Activated T-cell treated with anti-CD3 and anti-CD28 coated beads, Interleukin-2, amount 50 U/mL, for 72 hours (primary cell): ENCODE measurements at places on chromosomes 5 and 9. TPM values are rescaled to one million over a fixed set of nuclear protein-coding genes. Genes with fewer than 3 reads are reported as not detected.
A peak's percentile ranks its signal among the peaks of the same experiment; 100 is the strongest.

Gene HBEGF
- 9.6 TPM for total RNA-seq

- no peak for DNase-seq
Observed at GRCh38 chr9:121298689-121299466, 30.9 kb downstream of the GSN start.

Gene MRPS2
- total RNA-seq, result 54.9 TPM

- DNase-seq, result peak; percentile 36
Observed at GRCh38 chr9:5518937-5519319, 8.6 kb downstream of the PDCD1LG2 start.

- no peak for DNase-seq
Observed at GRCh38 chr9:121308765-121309164, 40.8 kb downstream of the GSN start.

Gene TAF11L10
- not detected for total RNA-seq

GRCh38 chr9:7377489-7377888 lies 422.1 kb downstream of the DMAC1 start:
- no peak for DNase-seq

Gene OTULIN
- 77.9 TPM for total RNA-seq

- no peak for DNase-seq
Observed at GRCh38 chr5:39420482-39421145, 4.2 kb downstream of the DAB2 start.

GRCh38 chr5:98779264-98779877 lies 5.9 kb downstream of the RGMB start:
- no peak for DNase-seq

- peak; percentile 15 for DNase-seq
Observed at GRCh38 chr5:142013734-142014521, 1.1 kb upstream of the GNPDA1 start.

Gene PCDHGC5
- not detected for total RNA-seq

DNA sequence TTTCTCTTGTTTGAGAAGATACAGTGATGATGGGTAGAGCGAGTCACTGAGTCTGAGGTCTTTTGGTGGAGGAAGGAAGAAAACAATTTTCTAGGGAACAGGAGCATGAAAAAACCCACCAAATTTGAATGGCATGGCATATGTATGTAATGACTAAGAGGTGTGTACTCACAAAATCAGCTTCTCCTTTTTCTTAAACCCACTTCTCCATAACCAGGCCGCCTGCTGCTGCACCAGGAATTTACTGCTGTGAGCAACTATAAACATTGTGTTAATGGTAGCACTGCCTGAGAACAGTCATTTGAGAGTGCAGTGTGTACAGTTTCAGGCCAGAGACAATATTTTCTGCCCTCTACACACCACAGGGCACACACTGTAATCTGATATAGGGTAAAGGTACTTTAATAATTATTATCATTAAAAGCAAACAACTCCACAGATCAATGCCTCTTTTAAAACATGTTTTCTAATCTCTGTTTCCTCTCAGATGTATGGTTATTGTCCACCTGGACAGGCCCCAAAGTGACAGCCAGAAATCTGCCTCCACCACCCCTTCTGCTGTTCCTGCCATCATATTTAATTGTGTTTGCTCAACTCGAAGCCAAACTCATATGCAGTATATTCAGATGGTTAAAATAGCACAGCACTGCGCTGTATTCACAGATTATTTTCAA lies 241.6 kb downstream of the KIAA0825 start:
- no peak for DNase-seq

DNA sequence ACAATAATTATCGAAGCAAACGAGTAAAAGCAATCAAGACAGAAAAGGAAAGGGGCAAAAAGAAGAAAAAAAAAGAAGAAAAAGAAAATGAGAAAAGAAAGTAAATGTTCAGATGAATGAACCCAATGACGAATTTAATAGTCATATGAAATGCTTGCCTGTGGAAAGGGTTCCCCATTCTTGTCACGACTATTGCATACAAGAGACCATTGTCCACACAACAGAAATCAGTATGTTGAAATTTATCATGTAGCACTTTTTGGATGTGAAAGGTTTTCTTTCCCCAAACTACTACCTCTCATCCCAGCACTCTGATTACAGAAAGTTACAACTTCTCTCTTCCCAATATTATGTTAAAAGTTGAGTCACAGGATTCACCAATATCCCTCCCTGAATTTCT lies 162.4 kb downstream of the ZDHHC21 start:
- DNase-seq, result no peak

Gene PCDHA9
- not detected for total RNA-seq

DNA sequence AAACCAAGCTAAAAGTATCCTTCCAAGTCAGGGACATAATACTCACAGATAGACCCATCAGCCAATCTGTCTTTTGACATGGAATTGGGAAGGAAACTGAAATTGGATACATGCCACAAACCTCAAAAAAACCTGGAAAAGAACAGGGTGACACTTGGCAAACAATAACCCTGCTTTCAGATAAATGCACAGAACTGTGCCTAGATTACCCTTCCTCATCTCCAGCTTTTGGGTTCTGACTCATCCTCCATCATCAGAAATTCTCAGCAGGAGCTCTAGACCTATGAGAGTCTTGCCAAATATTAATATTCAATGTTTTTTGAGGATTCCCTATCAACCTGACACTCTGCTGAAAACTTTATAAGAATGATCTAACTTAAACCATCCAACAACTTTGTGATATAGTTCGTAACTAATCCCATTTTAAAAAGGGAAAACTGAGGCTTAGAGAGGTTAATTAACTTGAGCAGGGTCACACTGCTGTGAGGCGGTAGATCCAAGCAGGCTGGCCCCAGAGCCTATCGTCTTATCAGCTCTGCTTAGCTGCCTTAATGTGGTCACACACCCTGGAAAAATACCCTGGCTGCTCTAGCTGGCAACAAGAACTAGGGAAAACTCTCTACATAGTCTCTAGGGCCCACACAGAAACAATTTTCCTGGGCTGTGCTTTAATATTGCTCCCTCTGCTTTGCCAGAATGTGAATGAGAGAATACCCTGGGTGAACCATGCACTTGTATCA lies 157.0 kb upstream of the TRPC7 start:
- no peak for DNase-seq

Gene PCDHGB4
- total RNA-seq, result not detected

DNA sequence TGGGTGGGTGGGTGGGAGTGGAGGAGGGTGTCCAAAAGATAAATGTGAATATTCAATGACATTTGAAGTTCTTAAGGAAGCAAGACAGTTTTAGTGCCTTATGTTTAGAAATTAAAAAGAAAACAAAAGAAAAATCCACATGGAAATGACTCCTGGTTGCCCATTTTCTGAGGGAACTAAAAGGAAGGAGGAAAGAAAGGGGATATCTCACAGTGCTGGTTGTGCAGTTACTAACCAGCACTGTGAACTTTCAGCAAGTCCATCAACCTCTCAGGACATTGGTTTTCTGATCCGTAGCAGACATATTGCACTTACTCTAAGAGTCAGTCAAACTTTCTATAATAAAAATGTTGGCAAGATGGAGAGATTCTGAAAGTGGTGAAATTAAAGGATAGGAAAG lies 431.0 kb upstream of the CLINT1 start:
- DNase-seq, result no peak

Gene FAM81B
- total RNA-seq, result not detected

Gene CEMIP2
- 46.7 TPM for total RNA-seq

Gene PCDHGC4
- not detected for total RNA-seq

DNA sequence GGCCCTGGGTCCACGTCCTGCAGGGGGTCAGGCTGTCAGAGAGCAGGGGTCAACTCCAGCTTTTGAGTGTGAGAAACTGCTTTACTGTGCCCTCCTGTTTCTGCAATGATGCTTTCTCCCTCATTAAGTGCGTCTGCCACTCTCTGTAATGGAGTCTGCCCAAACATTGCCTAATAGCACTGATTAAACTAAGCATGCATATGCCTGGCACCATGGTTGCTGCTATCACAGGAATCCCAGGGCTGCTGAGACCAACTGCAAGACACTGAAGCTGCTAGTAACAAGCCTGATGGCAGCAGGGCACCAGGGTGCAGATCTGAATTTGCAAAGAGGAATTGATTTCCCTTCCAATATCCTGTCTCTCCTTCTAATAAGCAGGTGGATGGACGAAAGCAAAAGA lies 125.3 kb downstream of the SLC24A2 start:
- no peak for DNase-seq

GRCh38 chr5:118033686-118034338 lies 954.5 kb downstream of the DTWD2 start:
- DNase-seq, result no peak

GRCh38 chr9:69574057-69574456 lies 98.1 kb downstream of the APBA1 start:
- DNase-seq, result no peak

Gene FLT4
- total RNA-seq, result 1.7 TPM

- DNase-seq, result no peak
Observed at GRCh38 chr9:112642126-112642525, 75.8 kb downstream of the INIP start.

DNA sequence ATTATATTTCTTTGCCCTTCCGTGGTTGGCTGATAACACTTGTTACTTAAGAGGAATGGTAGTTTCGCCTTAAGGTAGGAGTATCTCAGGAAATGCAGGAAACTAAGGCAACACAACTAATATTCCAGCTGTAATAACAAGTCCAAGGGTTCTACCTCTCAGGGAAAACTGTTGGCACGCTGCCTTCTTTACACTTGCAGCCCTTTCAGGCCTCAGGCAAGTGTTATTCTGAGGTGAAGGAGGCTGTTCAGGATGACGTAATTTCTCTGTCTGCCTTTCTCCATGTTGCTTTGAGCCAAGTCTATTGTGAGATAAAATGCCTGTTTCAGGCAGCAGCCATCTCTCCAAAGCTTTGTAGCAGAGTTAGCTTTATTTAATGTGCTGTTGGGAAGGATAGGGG lies 38.0 kb downstream of the VCAN start:
- no peak for DNase-seq

DNA sequence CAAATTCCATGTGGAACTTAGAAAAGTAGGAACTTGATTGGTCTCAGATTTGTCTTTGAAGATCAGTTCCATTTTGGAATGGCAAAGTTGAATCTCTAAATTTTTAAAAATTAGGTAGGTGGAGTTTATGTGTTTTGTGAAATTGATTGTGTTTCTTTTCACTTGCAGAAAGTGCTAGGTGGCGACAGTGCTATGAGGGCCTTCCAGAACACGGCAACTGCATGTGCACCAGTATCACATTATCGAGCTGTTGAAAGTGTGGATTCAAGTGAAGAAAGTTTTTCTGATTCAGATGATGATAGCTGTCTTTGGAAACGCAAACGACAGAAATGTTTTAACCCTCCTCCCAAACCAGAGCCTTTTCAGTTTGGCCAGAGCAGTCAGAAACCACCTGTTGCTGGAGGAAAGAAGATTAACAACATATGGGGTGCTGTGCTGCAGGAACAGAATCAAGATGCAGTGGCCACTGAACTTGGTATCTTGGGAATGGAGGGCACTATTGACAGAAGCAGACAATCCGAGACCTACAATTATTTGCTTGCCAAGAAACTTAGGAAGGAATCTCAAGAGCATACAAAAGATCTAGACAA lies 2.8 kb downstream of the PHAX start:
- DNase-seq, result no peak
